WERI-Rb-1 (cell line): ENCODE measurements at places on chromosomes 12 and 14.

DNA sequence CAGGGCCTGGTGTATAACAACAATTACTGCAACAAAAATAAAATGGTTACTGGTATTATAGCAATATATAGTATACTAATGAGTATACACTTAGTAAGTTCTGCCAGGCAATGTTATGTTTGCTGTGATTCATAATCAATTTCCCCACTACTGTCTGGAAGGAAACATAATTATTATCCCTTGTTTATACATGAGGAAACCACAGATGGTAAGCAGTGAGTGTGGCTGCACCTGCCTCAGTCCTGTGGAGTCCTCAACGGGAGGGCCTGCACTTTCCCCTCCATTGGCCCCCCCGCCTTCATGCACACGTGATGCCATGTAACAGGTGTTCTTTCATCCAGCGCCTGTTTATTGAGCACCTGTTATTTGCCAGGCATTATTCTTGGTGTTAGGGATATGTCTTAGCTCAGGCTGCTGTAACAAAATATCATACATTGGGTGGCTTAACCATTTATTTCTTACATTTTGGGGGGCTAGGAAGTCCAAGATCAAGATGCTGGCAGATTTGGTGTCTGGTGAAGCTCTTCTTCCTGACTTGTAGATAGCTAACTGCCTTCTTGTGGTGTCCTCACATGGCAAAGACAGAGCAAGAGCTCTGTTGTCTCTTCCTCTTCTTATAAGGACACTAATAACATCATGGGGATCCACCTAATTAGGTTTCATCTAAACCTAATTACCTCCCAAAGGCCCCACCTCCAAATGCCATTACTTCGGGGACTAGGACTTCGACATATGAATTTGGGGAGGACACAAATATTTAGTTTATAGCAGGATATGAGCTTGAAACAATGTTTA, 59.5 kb upstream of the CHGA start:
- no peak for DNase-seq

DNA sequence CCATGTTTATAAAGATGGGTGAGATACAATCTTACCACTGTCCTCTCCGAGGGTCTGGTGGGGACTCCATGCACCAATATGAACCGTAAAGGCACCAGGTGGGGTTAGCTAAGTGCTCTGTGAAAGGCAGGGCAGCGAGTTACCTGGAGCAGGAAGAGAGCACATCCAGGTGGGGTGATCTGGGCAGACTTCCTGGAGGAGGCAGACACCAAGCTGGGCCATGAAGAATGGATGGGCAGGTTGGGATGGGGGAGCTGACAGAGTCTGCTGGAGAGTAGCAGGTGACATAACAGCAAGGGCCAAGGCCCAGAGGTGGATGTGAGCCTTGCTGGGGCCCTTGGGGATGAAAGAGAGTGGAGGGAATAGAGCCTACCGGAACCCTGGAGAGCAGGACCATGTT, 45.9 kb downstream of the RIN3 start:
- no peak for DNase-seq

DNA sequence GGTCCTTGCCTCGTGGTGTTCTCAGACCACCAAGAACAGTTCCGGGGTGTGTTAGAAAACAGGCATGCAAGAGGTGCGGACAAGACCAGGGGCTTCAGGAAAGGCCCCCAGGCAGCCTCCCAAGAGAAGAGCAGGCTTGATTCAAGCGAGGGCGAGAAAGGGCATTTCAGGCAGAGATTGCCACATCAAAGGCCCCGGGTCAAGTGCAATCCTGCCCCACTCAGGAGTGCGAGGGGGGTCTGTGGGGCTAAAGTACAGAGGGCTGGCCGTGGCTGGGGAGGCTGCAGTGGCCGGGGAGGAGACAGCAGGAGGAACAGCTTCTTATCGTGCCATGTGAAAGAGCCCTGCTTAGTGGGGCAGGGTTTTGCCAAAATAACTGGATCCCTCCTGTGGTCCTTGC, 2.7 kb upstream of the BDKRB2 start:
- DNase-seq = no peak

GRCh38 chr12:50927766-50928224, 24.5 kb upstream of the HIGD1C start:
- DNase-seq = no peak

DNA sequence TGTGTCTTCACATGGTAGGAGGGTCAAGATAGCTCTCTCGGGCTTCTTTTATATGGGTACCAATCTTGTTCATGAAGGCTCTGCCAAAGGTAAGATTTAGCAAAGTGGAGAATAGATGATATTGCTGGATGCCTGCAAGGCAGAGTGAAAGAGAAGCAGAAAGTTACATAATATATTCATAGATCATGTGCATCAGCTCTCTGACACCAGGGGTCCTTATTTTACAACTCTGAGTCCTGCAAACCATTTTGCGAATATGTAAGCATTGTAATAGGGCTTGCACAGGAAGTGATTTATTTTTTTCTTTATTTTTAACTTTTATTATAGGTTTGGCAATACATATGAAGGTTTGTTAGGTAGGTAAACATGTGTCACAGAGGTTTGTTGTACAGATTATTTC, 31.8 kb downstream of the CRADD start:
- no peak for DNase-seq

DNA sequence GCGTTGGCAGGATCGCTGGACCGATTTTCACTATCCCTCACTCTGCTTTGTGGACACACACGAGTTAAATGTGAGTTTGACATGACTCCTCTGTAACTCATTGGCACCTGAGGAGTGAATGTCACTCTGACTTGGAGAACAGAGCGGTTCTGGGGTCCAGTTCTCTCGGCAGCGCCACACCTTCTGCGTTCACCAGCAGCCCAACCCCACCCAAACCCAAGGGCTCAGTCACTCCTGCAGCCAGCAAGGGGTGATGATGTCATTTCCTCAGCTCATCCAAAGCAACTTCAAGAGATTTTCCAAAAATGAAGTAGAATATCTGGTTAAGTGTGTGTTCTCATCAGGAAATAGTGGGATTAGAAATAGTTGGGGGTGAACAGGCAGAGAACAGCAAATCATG, 36.3 kb downstream of the ADGRD1 start:
- no peak for DNase-seq

- no peak for DNase-seq
These were observed 10.4 kb downstream of the ACACB start for GRCh38 chr12:109126784-109127183.

DNA sequence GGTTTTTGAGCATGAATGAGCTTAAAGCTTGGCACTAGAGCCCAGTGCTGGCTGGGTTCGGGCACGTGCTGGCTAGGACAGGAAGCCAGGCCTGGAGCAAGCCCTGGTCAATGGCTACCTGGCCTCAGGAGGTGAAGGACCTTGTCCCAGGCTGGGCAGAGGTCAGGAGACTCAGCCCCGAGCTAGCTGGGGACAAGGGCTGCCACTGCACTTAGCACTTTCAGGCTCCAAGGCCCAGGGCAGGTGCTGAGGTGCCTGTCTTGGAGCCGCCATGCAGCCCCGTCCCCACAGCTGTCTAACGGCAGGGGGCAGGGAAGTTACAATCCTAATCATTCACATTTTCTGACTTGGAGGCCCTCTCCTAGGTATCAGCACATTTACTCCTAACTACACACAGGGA, 4.3 kb upstream of the AQP6 start:
- DNase-seq = no peak

- no peak for DNase-seq
These were observed 527.3 kb downstream of the SNAPC1 start for GRCh38 chr14:62289471-62289870.

DNA sequence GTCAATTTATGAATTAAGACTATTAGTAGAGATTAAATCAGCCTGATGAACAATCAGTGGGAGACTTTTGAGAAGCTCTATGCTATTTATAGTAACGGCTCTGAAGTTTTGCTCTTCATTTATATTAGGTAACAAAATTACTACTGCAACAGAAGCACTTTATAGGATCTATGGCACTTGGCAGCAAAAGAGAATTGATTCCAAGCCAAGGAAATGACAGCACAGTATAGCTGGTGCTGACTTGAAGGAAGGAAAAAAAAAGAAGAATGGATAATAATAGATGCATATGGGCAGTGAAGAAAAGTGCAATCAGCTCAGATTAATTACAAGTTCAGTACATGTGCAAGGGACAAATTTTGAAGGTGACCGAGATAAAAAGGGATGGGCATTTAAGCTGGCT, 228.2 kb upstream of the PPFIA2 start:
- no peak for DNase-seq

DNA sequence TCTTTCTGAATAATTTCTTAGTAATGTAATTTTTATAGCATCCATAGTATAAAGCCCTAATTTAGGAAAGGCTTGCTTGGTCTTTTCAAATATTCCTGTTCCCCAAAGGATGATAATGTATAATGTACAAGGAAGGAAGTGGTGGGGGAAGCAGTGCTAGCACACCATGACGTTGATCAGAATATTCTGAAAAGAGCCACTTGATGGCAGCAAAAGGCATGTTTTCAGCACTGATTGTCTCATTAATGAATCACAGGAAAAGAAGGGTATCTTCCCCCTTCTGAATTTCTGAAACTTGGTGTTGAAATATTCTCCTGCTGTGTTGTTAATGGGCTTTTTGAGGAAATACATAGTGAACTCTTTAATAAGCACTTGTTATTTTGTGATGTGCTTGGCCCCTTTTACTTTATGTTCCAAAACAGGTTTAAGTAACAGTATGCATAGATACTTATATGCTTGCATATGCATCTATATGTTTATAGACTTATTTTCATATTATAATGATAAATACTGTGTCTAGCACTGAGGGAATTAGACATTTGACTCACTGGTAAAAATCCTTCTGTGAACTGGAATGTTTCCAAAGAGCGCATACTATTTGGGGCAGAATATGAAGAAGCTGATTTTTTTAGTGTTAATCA, 122.0 kb downstream of the TMEM117 start:
- peak; percentile 22 for DNase-seq

DNA sequence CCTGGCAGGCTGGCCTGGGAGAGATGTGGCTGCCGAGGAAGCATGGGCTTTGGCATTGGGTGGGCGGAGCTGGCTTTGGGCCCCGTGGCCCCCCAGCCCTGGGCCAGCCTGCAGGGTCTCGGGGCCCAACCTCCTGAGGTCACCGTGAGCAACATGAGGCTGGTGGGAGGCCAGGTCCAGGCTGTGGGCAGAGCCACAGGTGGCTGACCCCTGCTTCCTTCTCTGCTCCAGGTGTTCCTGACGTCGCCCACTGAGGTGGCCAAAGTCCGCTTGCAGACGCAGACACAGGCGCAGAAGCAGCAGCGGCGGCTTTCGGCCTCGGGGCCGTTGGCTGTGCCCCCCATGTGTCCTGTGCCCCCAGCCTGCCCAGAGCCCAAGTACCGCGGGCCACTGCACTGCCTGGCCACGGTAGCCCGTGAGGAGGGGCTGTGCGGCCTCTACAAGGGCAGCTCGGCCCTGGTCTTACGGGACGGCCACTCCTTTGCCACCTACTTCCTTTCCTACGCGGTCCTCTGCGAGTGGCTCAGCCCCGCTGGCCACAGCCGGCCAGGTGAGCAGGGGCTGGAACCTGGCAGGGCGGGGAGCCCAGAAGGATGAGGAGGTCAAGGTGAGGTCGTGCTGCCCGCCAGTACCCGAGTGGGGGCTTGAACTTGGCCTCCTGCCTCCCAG, 5.5 kb downstream of the SLC25A47 start:
- no peak for DNase-seq

GRCh38 chr12:66187036-66187435, 2.0 kb upstream of the IRAK3 start:
- no peak for DNase-seq

DNA sequence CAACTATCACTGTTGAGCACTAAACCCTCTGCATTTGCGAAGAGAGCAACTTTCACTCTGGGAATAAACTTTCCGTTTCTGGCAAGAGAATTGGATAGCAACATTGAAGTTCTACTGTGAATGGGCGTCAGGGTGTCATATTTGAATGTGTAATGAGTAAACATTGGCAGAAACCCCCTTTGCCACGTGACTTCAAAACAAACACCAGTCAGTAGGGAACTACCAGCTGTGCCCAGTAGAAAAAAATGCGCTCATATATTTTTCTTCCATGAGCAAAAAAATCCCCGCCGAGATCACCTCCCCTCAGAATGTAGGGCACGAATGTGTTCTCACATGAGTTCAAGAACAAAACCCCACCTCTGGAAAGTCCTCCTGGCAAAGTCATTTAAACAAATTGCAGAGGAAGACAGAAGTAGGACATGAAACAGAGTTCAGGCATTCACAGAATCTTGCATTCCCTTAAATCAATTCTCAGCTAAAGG, 80.6 kb downstream of the BTG1 start:
- DNase-seq = no peak

GRCh38 chr12:107277855-107278254, 184.5 kb upstream of the CRY1 start:
- DNase-seq = no peak

GRCh38 chr14:81141426-81141825, 79.3 kb downstream of the GTF2A1 start:
- DNase-seq = no peak

- DNase-seq = no peak
These were observed 5.7 kb upstream of the SLCO1A2 start for GRCh38 chr12:21340403-21340802.

GRCh38 chr12:105920161-105920684, 218.5 kb downstream of the NUAK1 start:
- DNase-seq = no peak

DNA sequence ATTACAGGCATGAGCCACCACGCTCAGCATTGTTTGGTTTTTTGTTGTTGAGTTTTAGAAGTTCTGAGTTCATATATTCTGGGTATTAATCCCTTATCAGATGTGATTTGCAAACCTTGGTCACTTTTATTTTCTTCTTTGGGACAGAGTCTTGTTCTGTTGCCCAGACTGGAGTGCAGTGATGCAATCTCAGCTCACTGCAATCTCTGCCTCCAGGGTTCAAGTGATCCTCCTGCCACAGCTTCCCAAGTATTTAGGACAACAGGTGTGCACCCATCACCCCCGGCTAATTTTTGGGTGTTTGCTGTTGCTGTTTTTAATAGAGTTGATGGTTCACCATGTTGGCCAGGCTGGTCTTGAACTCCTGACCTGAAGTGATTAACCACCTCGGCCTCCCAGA, 11.8 kb downstream of the USP30 start:
- DNase-seq = no peak

- no peak for DNase-seq
These were observed 67.0 kb downstream of the SYT1 start for GRCh38 chr12:78931466-78931990.

DNA sequence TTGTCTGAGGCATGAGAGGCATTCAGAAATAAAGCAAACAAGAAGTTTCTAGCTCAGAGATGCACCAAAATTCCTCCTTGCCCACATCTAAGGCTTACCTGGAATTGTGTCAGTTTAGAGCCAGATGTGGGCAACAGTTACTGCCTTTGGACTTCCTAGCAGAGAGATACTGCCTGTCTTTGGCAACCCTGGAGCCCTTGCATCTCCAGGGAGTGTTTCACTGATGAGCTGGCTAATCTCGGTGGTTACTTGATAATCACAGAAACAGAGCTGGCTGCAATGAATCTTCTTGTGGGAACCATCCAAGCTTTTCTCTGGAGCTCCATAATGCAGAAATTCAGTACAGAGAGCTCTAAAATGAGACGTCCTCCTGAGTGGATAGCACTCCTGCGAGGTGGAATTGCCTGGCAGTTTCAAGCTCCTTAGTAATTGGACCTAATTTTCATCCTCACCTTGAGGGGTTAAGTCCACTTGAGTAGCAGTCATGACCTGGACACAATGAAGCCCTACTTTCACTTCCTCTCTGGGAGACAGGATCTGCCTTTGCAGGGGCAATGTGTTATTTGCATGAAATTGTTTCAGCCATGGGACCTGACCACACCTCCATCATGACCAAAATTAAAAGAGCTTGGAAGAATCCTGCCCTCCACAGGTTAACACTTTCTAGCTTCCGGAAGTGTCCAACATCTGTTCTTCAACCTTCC, 108.8 kb upstream of the ARHGAP5 start:
- no peak for DNase-seq
